ENCODE measurements at places on chromosomes 7 and 10.

DNA sequence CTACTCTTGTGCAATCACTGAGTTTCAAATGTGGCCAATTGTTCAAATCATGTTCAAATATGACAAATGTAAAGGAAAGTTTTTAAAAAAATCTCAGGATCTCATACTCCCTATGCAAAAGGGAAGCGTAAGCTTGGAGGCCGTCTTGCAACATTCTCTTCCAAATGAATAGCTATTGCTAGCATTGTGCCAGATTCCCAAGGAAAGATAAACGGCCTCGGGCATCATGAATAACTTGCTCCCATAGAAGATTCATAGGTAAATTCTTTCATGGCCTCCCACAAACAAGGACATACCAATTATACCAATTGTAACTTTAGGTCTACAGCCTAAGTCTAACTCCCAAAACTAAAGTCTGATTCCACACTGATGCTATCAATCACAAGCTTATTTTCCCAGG, 416.9 kb downstream of the THSD7A start:
- no peak for DNase-seq

GRCh38 chr7:5613607-5614006, 167.9 kb downstream of the RNF216 start:
- no peak for DNase-seq

GRCh38 chr10:103645141-103646054, 151.9 kb downstream of the NEURL1 start:
- no peak for DNase-seq

- no peak for DNase-seq
Measured at GRCh38 chr7:54711900-54712595, 47.0 kb downstream of the SEC61G start.

GRCh38 chr7:81330108-81330507, 411.3 kb upstream of the SEMA3C start:
- no peak for DNase-seq

GRCh38 chr7:16086743-16087142, 334.6 kb downstream of the CRPPA start:
- DNase-seq: no peak

GRCh38 chr7:132347858-132348257, 228.4 kb downstream of the PLXNA4 start:
- no peak for DNase-seq

GRCh38 chr7:122132341-122132740, 11.7 kb downstream of the AASS start:
- no peak for DNase-seq

DNA sequence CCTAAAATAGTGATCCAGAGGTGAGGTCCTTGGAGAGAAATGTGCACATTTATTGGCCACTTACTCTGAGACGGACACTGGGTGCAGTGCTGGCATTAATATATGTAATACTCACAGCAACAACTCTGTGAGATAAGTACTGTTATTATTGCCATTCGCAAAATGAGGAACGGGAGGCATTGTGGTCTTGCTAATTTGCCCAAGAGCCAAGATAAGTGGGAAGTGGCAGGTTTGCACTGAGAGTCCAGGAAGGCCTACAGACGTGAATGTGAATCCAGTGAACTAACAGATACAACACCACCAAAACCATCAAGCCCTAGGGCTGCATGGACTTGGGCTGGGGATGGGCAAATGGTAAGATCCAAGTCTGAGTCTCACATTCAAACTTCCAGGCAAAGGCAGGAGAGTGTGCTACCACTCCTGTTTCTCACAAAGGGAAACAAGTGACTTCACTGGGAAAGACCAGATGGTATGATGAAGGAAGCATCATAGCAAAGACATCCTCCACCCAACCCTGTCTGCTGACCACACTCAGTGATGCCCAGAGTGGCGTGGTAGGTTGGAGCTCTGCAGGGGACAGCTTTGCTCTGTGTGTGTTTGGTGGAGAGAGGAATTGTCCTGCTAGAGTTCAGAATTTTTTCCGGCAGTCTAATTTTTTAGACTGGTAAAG, 19.2 kb downstream of the TMEM273 start:
- DNase-seq: no peak

DNA sequence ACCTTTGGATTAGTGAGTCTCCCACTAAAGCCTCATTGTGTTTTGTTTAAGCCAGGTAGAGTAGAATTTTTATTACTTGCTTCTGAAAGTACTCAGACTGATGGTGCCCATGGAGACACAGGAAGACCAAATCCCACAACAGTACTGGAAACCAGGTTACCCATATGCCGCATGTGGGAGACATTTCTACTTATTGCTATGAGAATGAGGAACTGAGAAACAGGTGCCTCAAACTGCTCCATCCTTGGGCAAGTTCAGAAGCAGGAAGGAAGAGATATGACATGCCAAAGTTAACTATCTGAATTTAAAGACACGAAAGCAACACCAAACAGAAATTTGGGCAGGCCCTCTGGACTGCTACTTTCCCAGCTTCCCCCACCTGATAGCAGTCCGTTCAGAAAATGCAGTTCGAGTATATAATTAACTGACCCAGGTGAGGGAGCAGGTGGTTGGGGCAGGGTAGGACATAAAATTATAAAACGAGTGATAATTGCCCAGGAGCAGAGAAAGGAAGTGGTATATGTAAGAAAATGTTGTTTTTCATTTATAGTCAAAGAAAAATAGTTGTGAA, 382.3 kb upstream of the MTPN start:
- no peak for DNase-seq

GRCh38 chr10:113078282-113078907, 128.3 kb downstream of the TCF7L2 start:
- no peak for DNase-seq
